Activated CD4-positive, alpha-beta memory T cell treated with anti-CD3 and anti-CD28 coated beads, Interleukin-2, amount 10 ng/mL, durations not matched to agents 7 days and 5 days (primary cell): ENCODE measurements at places on chromosomes 6 and 20. TPM values are rescaled to one million over a fixed set of nuclear protein-coding genes. Genes with fewer than 3 reads are reported as not detected.

ANGPT4 gene
- total RNA-seq, result not detected

TMEM200A gene
- total RNA-seq, result 3.0 TPM

ECT2L gene
- total RNA-seq, result not detected

CABLES2 gene
- total RNA-seq, result 13.7 TPM

PRSS35 gene
- not detected for total RNA-seq

CRISP3 gene
- total RNA-seq, result not detected
